ENCODE measurements at places on chromosomes 2 and 18.

DNA sequence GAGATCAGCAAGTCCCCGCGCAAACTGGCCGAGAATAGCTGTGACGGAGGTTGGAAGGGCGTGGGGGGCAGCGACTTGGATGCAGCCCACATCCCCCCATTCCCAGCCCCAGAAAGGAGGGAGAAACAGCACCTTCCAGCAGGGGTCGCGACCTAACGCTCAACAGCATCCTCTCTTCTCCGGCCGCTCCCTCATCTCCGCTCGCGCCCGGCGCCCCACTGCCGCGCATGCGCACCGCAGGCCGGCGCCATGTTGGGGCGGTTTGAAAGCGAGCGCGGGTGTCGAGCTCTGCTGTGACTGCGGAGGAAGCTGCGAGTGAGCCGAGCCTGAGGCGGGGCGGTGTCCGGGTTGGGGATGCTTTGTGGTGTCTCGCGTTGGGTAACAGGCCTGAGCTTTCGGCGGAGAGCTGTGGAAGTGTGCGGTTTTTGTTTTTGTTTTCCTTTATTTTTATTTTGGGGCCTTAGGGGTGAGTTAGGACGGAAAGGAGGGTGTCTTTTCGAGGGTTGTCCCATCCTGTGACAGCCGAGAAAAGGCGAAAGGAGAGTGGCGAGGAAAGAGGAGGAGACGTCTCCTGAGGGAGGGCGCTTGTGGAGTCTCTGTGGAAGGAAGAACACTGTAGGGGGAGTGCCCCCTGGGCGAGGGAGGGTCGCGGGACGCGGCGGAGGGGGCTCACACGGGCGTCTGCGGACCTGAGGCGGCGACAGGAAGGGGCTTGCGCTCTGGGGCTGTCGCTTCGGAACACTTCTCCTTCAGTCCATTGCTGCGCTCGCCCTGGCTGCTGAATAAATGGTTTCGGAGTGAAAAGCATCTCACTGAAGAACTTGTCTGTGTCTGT, at the start of the genes C18orf54 and STARD6:
C18orf54 (plus strand) TSS at position 247 of the 835 bp plus-strand sequence. CDS start 2,667 bp downstream, outside the sequence.
STARD6 (minus strand) TSS at position 199 of the 835 bp plus-strand sequence. CDS start 3,285 bp downstream, outside the sequence.
- peak; percentile 95 for DNase-seq

DNA sequence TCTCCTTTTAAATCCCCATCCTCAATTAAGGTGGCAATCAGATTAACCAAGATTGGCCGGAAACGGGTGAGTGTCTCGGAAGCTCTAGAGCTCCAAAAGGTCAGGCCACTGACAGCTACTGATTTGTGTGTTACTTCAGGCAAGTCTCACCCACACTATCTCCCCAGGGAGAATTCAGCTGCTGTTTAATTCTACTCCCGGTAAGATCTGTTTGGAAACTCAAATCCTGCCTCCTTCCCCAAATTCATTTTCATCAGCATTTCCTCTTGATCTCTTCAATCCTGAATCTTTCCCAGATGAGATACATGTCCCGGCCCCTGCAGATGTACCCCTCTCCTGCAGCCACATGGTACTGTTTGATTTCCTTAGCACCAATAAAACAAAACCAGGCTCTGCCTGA, 34.9 kb downstream of the EFR3B start:
- no peak for DNase-seq

GRCh38 chr2:196131384-196131937, 39.9 kb downstream of the STK17B start:
- DNase-seq, result no peak

DNA sequence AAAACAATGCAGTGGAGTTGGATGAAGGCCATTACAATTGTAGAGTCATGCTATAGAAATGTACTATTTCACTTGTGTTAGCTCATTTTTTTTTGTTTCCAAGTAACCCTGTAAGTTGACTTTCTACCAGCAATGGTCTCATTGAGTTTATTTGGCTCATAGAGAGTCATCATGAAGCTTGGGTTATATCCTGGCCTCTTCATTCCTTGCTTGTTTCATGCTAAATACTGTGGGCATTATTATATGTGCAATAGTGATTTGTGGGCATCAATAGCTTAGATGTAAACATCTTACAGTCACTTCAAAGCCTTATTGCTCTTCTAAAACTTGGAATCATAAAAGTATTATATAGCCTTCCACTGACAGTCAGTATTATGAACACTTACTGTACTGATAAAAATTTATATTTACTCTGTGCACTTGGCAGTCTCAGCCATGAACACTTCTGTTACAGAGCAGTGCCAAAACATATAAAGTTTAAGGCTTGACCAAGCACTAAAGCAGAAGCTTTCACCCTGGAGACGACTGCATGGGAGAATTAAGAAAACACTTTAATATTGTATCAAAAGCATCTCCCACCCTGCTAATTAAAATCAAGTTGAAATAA, 751.2 kb downstream of the SATB2 start:
- no peak for DNase-seq

DNA sequence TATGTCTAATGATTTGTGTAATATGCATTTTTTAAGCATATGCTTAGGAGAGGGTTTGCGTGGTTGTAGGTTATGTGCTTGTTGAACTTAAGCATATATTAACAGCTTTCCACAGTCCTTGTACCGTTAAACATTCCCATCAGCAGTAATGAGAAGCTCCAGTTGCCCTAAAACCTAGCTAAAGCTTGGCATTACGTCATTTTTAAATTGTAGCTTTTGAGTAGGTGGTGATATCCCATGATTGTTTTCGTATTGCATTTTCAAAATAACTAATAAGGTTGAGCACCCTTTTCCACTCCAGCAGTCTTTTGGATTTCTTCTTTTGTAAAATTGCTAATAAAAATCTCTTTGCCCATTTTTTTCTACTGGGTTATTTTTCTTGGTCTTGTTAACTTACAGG, 453.1 kb upstream of the GCFC2 start:
- DNase-seq, result no peak

- DNase-seq, result no peak
These were observed 50.3 kb downstream of the DTNA start for GRCh38 chr18:34760444-34760843.

- DNase-seq, result no peak
These were observed 238.0 kb upstream of the SALL3 start for GRCh38 chr18:78741381-78742217.

GRCh38 chr2:220478305-220479058, 851.1 kb downstream of the SLC4A3 start:
- DNase-seq, result no peak

GRCh38 chr2:46363535-46364170, 66.4 kb downstream of the EPAS1 start:
- DNase-seq, result no peak

DNA sequence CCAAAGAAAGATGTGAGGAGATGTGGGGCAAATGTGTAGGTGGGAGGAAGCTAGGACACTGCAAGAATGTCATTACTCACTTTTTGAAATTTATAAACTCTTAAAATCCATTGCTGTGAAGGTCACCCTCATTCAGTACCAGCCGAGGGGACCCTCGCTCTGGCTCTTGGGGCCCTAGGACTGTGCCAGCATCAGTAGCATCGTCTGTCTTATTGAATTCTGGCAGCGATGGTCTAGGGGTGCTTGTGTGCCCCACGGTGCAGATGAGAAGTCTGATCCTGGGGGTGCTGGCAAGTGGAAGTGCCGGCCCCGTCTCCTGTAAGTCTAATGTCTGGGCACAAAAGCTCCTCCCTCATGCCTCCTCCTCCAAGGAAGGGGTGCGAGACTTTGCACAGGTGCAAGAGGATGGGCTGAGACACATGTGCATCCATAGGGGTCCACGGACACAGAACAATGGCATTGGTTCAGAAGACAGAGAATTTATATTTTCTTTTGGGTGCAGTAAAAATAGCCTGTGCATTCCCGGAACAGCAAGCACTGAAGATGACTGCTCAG, 266.7 kb upstream of the HDAC4 start:
- DNase-seq, result no peak

DNA sequence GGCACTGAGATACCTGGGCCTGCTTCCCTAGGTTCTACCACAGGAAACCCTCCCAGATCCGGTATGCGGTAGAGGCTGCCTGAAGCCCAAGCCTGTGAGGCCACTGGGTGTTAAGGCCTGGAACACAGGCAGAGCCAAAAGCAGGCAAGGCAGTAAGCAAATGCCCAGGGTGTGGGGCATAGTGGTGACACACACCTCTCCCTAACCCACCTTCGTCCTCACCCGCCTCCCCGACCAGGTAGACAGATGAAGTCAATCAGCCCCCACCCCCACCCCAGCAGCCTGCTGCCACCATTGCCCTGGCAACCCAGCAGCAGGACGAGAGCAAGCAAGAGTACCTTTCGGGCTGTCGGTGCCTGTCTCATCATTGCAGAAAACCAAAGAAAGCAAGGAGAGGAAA, 6.1 kb downstream of the DCTN1 start:
- no peak for DNase-seq

GRCh38 chr2:2464643-2465042, 133.6 kb upstream of the MYT1L start:
- DNase-seq, result no peak

DNA sequence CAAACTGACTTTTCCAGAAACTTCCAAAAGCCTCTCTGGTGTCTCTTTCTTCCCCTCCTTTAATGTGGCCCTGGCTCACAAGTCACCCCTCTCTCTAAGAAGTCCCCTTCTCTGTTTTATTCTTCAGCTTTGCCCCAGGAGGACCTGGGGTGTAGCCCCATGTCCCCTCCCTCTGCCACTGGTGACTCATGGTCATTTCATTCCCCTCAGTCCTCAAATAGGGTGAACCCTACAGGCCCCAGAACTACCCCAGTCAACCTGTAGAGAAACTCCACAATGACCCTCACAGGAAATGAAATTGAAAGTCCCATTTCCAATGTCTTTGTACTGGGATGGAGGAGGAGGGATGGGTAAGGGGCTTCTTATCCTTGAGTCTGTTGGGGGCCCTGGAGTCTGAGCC, 6.2 kb upstream of the SPEG start:
- no peak for DNase-seq

- no peak for DNase-seq
These were observed 89.4 kb downstream of the DGKD start for GRCh38 chr2:233443511-233444183.

DNA sequence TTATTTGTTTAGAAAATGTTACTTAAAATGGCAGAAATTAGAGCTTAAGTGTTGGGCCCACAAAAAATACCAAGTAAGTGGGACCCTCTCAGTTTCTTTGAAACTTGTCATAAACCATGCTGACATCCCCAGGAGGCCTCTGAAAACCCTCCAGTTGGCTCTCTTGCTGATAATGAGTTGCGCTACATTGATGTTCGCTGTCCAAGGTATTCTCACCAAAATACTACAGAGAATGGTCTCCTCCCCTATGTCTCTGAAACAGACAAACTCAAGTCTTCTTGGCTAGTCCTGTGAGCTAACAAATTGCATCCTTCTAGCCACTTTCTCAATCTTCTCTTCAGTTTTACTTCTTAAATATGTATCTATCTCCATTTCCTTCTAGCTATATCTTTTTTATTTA, 669.4 kb downstream of the IRS1 start:
- no peak for DNase-seq

GRCh38 chr2:80073134-80073561, 231.4 kb downstream of the LRRTM1 start:
- peak; percentile 36 for DNase-seq

DNA sequence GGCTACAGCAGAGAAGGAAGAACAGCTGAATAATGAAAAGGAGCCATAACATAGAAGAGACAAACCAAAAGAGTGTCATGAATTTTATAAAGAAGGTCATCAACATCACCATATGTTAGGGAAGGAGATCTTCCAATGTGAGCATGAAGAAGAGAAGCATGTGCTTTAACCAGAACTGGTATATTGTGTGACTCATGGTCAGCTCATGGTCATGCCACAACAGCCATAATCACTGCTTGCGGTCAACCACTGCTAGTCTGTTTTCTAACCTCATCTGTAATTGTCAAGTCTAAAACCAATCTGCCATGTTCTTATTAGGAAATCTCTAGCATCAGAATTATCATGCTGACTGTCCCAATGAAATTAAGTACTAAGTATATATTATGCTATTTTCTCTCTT, 204.1 kb upstream of the VRK2 start:
- DNase-seq, result no peak

GRCh38 chr2:235908826-235909225, 259.4 kb downstream of the GBX2 start:
- no peak for DNase-seq

DNA sequence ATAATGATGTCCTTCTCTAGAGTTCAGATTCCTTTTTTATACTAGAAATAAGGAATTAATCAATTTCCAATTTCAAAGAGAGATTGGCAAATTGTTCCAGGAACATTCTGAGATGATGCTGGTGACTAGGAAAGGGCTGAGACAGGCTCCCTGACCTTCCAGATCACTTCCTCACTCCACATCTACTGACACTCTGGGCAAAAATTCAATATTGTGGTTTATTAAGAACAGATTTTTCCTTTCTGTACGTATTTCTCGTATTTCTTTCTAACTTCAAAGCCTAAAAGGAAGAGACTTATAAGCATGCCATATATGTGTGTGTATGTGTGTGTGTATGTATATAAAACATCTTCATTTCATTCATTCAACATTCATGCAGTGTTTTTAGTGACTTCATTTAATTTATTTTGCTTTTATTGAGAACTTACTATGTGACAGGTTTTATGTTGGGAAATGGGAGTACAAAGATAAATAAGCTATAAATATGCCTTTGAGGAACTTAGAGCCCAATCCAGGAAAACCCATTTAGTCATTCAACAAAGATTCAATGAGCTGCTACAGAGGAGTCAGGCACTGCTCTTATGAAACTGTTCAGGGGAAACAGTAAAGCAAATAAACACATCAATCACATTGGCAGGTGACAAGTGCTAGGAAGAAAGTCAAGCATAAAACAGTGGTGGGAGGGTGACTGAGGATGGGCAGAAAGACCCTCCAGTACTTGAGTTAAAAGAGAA, 137.9 kb downstream of the RDH14 start:
- no peak for DNase-seq

DNA sequence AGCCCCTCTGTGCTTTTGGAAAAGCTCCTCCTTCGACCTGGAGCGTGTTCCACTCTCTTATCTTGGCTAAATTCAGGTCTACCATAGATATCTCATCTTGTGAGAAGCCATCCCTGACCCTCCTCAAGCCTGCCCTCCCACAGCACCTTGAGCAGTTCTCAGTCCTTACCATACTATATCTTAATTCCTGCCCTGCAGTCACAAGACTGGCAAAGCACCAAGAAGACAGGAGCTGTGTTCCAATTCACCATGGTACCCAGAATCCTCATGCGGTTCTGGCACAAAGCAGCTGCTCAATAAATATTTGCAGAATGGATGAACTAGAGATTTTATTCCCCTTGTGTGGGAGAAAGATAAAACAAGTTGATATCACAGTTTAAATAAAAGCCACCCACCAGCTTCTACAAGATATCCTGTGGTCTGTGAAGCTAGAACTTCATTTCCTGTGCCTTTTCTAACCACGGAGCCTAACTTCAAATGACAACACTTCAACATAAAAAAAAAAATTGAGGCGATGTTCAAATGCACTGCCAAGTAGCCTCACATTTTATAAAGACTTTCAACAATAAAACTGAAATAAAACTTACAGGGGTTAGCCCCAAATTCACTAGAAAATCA, 19.5 kb downstream of the MARCHF4 start:
- no peak for DNase-seq

GRCh38 chr18:78069784-78070664, 820.4 kb downstream of the GALR1 start:
- DNase-seq, result no peak

Data from right kidney (tissue), 9 donors.